Bronchial epithelial cell (primary cell): ENCODE measurements at places on chromosomes 3 and 15.

DNA sequence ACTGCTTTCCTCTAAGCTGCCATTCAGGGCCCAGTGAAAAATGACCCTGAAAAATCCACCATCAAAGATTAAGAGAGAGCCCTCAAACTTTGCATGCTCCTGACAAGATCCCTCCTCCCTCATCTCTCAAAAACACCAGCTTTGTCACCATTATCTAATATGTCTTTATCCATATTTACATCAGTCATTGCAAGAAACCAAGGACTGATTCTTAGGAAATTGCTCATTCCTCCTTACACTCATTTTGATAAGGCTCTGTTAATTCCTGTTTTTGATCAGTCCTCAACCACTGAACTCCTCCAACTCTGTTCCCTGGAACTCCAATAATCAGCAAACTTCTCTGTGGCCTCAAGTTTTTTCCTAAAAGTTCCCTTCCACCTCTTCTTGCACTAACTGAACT lies 51.8 kb downstream of the CD200 start:
- no peak for DNase-seq

DNA sequence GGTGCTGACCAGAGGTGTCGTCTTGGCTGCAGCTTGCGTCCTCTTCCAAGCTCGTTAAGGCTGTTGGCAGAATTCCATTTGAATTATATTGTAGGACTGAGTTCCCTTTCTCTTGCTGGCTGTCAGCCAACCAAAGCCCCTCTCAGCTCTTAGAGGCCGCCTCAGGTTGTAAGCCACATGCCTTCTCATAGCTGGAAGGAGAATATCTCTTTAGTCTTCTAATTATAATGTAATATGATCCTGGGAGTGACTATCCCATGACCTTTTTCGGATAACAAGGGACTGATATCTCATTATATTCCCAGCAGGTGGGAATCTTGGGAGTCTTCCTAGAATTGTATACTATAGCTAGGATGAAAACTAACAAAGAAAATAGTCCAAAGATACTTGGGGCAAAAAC lies 4.8 kb downstream of the SCG5 start:
- DNase-seq = no peak

DNA sequence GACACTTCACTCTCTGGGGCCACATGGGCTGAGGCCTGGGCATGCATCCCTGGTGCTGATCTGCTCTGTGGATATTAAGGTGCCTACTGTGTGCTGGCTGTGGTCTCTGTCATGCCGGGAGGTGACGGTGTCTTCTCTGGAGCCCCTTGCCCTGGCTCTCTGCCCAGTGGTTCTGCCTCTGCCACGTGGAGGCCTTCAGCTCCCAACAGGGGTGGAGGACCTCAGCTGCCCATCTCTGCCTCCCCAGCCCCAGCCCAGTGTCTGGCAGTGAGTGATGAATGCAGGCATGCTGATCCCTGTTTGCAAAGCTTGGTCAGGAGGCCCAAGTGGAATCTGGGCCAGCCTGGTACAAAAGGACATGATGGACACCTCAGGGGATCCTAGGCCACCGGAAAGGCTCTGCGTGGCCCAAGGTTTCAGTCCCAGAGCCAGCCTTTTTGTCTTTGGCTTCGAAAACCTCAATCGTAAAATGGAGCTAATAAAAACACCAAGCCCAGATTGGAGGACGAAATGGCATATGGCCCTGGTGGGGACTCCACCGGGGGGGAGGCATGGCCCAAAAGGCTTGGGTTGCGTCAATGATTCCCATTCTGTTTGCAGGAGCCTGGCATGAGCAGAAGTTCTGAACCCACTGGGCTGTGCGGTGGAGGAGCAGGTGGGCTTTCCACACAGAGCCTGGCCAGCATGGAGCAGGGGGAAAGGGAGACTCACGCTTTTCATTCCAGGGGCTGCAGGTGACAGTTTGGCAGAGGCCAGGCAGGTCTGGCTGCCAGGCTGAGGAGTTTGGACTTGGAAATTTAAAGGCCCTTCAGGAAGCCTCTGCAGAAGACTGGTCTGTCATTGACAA lies 54.7 kb upstream of the KLF13 start:
- DNase-seq = no peak

DNA sequence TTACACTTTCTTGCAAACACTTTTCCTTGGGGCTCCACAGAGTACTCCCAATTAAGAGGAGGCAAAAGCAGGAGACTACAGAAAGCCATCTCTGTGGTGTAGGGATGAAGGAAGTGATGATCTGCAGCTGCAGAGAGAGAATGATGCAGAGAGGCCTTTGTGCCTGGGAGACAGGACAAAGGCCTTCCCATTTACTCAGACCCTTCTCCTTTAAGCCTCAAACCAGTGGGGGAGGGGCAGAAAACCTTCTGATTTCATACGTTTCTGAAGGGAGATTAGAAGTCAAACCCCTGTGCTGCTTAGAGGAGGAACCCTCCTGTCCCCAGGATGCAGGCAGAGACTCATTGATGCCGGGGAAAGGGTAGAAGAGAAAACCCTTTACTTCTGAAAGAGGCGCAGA lies 130.8 kb downstream of the NEO1 start:
- no peak for DNase-seq

DNA sequence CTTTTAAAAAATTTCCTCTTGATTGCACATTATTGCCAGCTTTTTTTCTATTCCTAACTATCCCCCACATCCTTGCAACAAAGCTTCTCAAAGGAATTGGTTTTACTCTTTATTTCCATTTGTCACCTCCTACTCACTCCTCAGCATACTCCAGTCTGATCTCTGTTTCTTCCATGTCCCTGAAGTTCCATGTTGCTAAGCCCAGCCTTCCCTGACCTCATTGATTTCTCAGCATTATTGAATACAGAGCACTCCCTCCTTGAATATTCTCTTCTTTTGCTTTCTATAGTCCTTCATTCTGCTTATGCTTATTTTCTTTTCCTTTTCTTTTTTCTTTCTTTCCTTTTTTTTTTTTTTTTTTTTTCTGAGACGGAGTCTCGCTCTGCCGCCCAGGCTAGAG lies 10.7 kb downstream of the ARID3B start:
- DNase-seq = no peak

- no peak for DNase-seq
These were observed 99.7 kb downstream of the XXYLT1 start for GRCh38 chr3:195171093-195171873.

DNA sequence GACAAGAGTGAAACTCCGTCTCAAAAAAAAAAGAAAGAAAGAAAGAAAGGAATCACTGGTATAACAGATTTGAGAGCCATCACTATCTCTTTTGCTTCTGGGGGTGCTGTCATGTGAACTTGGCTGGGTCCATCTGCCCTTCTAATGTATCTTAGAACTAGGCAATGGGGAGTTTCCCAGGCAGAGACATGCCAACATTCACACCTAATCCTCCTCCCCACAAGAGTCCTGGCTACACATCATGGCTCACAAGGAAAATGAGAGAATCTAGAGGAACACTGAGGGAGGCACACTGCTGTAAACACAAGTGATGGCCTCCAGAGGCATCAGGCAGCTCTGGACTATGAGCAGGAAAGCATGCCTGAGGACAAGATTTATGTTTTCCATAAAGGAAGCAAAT lies 67.8 kb upstream of the PPP2R3A start:
- DNase-seq = no peak

- DNase-seq = peak; percentile 21
These were observed 74.3 kb downstream of the DGKG start for GRCh38 chr3:186287711-186288110.

- DNase-seq = peak; percentile 85
These were observed 325.9 kb downstream of the TIGIT start for GRCh38 chr3:114619771-114620170.

GRCh38 chr3:57206423-57206822 lies 6.6 kb upstream of the HESX1 start:
- no peak for DNase-seq

DNA sequence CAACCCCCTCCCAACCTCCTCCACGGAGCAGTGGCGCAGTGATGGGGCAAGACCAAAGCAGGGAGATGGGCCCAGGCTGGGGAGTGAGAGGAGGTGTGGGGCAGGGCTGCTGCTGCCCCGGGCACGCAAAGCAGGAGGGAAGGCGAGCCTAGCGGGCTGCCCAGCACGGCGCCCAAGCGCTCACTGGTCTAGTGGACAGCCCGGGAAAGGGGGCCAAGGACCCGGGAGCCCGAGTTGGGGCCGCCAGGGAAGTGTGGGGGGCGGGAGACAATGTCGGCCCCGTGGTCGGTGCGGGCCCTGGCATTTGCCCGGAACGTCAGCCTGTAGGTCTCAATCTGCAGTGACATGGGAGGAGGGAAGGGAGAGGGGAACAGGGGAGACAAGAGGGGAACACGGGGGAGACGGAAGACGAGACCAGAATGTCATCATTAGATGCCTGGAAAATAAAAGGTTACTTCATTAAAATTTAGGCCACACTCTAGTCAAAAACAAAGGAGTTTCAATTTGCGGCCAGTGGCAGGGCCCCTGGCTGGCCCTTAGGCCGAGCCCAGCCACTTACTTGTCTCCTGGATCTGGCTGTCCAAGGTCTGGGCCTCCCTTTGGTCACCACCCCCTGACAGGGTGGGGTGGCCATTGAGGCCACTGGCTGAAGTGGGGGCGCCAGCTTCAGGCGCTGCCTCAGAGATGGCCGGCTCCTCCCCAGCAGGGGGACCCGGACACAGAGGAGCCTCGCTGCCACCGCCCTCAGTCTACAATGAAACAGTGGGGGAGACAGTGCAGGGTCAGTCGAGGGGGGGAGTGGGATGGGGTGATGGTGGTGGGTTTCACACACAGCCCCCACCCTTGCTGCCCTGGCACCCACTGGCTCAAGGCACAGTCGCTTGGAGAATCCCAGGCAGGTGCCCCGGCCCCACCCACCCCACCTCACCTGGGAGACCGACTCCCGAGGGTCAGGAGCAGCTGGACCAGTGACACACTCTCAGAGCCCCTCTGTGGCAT lies 50.0 kb downstream of the DHX30 start:
- no peak for DNase-seq

DNA sequence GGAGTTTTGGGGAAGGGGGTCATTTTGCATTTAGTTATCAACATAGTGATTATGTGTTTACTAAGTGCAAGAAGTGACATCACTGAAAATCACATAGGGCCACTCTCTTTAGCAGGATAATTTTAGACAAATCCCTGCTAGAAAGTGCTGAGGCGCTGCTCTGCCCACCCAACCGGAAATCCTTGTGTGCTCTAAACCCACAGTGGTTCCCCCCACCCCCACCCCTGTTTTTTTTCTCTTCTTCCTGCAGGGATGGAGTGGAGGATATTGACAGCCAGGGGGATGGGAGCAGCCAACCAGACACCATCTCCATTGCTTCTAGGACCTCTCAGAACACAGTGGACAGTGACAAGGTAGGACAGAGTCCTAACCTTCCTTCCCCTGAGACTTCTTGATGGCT lies 234.2 kb upstream of the UMPS start:
- no peak for DNase-seq

DNA sequence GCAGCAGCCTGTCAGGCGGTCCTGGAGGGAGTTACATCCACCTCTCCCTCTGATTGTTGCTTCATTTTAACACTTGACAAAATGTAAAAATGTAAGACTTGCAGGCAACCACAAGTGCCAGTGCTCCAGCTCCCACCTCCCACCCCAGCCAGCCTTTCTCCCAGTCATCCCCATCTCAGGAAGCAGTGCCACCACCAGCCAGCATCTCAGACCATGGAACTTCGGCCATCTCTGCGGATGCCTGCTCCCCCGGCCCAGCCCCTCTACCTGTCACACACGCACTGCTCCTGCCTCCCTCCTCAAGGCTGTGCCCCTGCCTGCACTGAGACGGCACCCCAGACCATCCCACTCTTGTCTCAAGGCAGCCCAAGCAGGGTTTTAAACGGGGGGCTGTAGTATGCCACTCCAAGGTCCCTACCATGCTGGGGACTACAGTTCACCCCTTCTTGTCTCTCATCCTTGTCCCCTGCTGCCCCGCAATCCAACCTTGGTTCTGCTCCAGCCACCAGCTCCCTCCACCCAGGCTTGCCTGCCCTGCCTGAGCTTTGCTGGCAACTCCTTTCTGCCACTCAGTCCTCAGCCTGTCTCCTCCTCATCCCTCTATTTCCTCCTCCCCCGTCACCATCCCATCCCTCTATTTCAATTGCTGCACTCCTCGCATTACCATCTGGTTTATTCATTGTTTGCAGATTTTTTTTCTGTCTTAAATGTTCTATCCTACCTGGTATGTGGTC lies 85.8 kb downstream of the SNRK start:
- no peak for DNase-seq

- DNase-seq = no peak
These were observed 50.7 kb upstream of the NIPA1 start for GRCh38 chr15:22735781-22736180.
